SK-N-DZ (cell line): ENCODE measurements at places on chromosomes 3 and 15.

DNA sequence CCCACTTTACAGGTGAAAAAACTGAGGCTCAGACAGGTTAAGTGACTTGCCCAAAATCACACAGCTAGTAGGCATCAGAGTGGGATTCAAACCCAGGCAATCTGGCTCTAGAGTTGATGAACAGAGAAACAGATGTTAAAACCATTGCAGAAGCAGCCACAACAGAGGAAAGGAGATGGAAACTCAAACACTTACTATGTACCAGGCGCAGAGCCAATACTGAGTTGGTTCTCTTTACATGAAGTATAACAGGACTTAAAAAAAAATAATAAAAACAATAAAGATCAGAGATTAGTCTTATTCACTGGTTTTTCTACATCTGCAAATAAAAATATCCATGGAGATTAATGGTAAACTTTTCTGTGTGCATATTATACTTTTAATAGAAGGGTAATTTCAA, 84.9 kb upstream of the SPATA12 start:
- no peak for DNase-seq

DNA sequence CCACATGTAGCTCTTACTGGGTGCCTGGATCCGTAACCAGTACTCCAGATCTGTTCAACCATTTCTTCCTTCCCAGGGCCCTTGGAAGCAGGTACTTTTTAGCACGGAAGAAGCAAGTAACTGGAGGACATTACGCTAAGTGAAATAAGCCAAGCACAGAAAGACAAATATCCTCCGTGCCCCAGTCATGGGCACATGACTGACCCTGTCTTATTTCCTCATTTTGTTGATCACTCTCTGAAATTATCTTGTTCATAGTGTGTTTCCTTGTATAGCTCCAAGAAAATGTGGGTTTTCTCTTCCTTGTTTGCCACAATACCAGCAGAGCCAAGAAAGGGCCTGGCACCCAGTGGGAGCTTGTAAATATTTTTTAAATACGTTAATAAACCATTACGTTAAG, 32.2 kb upstream of the MTMR14 start:
- no peak for DNase-seq

DNA sequence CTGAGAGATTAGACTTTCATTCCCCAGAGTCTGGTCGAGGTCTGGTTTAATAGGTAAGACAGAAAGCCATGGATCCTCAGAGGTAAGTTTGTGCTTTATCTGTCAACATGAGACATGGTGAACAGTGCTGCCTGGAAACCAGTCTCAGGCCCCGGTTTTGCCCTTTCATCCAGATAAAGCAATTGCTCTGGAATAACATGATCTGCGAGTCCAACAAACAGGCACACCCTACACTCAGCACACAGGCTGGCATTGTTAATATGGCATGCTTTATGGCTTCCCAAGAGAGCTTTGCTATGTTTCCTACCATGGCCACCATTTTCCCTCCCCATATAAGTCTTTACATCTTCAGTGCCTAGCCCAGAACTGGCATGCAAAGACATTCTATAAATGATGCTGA, 30.1 kb upstream of the MNS1 start:
- DNase-seq: no peak

GRCh38 chr15:36414670-36415069, 164.8 kb upstream of the CDIN1 start:
- no peak for DNase-seq

- no peak for DNase-seq
These were observed 55.0 kb downstream of the UBE2E2 start for GRCh38 chr3:23258110-23258509.

GRCh38 chr3:21056293-21056692, 694.7 kb downstream of the ZNF385D start:
- no peak for DNase-seq

DNA sequence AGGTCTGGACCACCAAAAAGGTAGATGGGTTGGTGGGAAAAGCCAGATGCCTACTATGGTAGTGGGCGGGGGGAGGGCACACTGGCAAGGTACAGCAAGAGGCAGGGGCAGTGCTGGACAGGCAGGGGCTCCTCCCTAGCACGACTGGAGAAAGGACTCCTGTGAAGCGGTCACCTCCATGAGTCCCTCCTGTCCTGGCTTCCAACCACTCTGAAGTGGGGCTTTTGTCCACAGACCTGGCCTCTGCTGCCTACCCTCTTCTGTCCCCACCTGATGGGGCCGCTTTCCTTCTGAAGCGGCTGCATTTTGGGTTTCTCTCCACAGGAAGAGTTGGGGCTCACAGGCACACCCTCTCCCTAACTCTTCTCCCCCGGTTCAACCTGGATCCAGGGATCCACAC, 2.7 kb upstream of the SPTBN5 start:
- DNase-seq: no peak

DNA sequence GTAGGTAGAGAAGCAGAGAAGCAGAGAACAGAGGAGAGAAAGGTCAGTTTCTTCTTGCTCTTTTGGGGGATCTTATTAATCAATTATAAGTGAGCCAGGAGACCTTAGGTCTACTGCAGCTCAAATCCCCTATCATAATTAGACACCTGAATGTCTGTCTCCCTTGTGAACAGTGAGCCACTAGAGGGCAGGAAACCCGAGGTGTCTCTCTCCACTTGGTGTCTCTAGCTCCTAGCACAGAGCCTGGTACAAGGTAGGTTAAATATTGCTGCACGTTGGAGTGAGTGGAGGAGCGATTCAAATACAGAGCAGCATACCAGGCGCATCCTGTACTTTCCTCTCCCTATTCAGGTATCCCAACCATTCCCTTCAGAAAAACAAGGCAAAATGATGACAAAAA, 2.0 kb upstream of the ST8SIA2 start:
- peak; percentile 63 for DNase-seq

DNA sequence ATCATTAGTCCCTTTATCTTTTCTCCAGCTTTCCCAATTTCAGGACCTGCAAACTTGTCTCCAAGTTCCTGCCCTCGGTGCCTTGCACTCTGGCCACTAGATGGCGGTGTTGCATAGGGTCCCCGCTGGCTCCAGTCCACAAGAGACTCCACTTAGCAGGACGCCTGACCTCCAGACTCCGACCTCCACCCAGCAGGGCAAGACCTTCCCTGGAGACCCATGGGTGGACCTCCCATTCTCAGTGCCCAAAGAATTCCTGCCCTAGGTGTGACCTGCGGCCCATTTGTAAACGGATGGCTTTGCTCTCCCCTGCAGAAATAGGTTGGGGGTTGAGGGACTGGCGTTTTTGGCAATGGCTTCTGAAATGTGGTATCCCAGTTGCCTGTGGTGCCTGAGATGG, 82.6 kb downstream of the LSM3 start:
- peak; percentile 77 for DNase-seq

- peak; percentile 6 for DNase-seq
These were observed 16.5 kb upstream of the PLXND1 start for GRCh38 chr3:129622933-129623332.

DNA sequence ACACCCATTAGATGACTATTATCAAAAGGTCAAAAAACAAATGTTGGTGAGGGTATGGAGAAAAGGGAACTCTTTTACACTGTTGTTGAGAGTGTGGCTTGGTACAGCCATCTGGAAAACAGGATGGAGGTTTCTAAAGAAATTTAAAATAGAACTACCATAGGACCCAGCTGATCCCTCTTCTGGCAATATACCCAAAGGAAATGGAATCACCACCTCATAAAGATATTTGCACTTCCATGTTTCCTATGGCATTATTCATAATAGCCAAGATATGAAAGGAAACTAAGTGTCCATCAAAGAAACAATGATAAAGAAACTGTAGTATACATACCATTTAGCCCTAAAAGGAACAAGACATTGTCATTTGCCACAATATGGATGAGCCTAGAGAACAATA, 186.3 kb downstream of the SCAPER start:
- DNase-seq: no peak

- no peak for DNase-seq
These were observed 208.7 kb downstream of the VGLL3 start for GRCh38 chr3:86782286-86782685.

- peak; percentile 16 for DNase-seq
These were observed 402.0 kb downstream of the AGBL1 start for GRCh38 chr15:86481720-86482119.

DNA sequence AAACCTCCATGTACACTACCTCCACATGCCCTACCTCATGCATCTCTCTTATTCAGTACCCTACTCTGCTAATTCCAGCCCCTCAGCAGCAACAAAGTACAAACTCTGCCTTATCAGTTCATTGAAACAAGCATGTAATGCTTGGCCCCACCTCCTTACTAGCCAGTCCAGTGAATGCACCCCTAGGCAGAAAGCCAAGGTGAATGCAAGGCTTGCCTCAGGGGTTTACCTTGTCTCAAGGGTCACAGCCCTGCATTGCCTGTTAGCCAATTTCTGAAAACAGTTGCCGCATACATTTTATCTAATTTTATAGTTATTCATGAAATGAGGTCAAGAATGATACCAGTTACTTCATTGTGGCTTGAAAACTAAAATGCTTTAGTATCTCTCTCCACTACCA, 576.4 kb downstream of the FHIT start:
- DNase-seq: no peak

DNA sequence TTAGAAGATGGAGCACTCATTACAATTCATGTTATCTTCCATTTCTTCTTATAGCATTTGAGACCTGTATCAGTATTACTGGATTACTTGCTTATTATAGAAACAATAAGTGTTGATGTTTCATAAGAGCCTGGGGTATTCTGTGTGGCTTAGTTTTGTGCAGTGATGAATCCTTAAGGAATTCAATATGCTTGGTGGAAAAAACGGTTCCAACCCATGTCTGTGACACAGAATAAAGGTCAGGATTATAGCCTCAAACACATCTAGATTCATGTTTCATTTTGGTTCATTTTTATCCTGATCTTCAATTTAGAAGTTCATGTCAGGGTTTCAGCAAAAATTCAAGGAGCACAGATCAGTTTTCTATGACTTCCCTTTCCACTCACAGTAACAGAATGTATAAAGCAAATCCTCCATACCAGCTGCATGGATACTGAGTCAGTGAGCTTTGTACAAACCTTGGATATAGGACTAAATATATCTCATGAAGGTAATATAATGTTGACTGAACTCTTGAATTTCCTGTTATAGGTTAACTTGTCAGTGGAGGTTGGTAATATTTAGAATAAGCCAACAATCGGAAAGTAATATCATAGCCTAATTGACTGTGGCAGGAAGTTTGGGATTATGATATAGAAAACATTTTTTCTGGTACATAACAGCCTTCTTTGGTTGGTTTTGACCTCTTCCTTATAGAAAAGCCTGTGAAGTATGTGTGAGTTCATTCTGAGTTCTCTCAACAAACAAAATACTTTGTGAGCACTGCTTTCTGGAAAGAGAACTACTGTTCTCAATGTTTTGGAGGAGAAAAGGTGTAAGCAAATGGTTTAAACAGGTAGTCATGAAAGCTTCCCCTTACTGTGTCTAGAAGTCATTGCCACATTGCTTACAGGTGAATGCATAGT, 218.2 kb upstream of the TPM1 start:
- DNase-seq: no peak

- peak; percentile 48 for DNase-seq
These were observed 734 bp downstream of the TBL1XR1 start for GRCh38 chr3:177196456-177197040.

DNA sequence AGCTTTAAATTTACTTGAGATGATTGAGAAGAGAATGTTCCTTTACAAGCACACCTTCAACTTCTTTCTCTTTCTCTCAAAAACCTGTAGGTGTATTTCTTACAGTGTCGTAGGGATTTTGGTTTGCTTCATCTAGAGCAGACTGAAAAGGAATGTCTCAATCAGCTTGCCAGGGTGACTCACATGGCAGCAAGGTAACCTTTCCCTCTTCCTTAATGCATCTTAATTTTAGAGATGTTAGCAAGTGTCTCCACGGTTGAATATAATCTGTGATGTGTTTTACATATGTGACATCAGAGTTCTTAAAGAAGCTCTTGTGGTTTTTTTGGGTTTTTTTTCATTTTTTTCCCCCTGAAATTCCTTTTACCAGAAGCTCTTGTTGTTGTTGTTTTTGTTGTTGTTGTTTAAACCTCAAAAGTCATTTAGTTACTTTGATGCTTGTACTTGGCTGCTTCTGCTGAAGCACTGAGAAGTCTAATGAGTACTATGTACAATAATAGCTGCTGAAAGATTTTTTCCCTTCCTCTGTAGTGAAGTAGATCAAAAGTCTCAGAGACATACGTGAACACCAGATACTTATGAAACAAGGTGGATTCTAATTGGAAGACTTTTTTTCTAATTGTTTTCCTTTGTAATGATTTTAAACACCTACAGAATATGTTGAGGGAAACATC, 83.1 kb downstream of the RETNLB start:
- no peak for DNase-seq

DNA sequence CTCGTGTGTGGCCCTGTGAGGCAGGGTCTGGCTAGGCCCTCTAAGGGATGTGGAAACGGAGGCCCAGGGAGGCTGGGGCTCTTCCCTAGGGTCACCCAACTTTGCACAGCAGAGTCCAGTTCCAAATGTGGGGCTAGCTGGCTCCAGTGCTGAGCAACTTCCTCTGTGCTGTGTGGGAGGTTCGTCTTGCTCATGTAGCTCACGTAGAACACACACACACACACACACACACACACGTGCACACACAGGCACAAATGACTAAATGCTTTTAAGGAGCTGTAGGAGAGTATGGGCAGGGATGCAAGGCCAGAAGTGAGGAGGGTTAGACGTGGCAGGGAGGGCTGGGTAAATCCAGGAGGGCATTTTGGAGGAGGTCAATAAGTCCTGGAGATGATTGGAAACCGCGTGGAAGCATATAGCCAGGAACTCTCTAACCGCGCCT, 213.8 kb downstream of the RPLP1 start:
- no peak for DNase-seq

DNA sequence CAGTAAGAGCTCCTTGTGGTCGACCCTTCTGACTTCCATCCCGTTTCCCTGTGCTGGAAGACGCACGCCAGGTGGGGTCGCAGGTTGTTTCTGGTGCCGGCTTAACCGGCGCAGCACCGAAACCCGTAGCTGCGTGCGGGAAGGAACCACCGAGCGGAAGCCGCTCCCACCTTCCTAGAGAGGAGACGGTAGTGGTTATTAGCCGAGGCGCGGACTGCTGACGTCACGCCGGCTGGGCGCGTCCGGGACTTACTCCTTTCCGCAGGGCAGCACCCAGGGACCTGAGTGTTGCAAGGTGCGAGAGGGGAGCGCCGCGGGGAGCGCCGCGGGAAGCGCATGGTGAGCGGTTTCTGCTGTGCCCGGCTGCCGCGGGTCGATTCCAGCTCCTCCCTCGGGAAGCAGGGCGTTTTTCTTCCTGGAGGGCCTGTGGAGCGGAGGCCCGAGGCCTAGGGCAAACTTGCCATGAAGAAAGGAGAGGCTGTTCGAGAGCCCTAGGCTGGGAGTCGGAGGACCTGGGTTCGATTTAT, at the start of gene ZNF501:
Gene ZNF501 (plus strand): TSS at position 252 of the 527 bp plus-strand sequence. CDS start 4,787 bp downstream, outside the sequence.
- DNase-seq: peak; percentile 91

DNA sequence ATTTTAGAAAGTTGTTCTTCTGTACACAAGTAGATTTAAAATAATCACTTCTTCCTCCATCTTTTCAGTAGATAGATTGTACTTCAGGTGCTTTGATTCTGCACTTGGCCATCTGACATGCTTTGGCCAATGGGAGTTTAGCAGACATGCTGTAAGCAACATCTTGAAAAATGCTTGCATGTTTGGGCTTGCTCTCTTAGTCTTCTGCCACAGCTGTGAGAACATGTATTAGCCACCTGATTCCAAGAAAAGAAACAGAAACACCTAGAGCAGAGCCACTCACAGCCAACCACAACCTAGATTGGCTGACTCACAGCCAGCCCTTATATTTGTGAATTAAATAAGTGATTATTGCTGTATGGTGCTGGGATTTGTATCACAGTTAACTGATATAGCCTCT, 70.2 kb upstream of the GADL1 start:
- no peak for DNase-seq

- DNase-seq: peak; percentile 80
These were observed 5.4 kb downstream of the TYRO3 start for GRCh38 chr15:41564286-41564959.

GRCh38 chr3:141413801-141414689, 45.7 kb downstream of the ZBTB38 start:
- DNase-seq: no peak
